Osteoblast (primary cell): ENCODE measurements at places on chromosomes 6 and 20. TPM values are rescaled to one million over a fixed set of nuclear protein-coding genes. Genes with fewer than 3 reads are reported as not detected.

DNA sequence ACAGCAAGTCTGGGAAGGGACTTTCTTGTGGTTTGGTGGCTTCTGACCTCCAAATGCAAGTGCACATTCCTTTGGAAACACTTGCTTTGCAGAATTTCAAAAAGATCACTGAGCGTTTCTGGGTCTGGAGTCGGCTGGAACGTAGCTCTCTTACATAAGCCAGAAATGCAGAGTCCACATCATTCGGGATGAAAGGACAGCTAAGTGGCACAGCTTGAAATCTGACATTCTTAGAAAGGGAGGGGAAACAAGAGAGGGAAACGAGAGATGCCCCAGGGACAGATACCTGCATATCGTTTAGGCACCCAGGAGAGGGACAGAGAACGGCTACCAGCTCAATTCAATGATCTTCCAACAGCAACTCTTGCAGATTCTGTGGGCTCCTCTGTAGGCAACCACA is 118.7 kb downstream of the NFATC2 start:
- H3K4me3 ChIP-seq = no peak overlapping the region
- peaks cover 14% of the 10 kb centered on the region for H3K4me1 ChIP-seq
- no peaks in the 10 kb centered on the region for H3K27me3 ChIP-seq
- no peaks in the 10 kb centered on the region for H3K36me3 ChIP-seq

DNA sequence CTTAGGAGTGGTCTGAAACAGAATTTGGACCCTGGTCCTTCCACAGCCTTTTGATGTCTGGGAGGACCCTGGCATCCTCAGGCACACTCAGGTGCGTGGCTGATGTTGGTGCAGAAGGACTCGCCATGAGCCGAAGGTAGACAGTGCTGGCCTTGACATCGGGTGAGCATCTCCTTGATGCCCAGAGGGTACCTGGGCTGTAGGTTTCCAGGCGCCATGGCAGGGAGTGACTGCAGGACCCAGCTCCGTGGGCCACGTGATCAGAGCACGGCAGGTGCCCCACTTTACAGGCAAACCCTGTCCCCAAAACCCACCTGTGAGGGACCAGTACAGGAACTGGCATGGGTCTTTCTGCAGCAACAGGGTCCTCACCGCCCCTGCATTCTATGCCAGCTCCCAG is 319.2 kb downstream of the CDH4 start:
- H3K36me3 ChIP-seq = no peaks in the 10 kb centered on the region
- H3K27ac ChIP-seq = no peak overlapping the region

ELOVL4 gene
- total RNA-seq = 6.8 and 7.6 TPM in 2 replicates

- no peaks in the 10 kb centered on the region for H3K4me1 ChIP-seq
- peaks cover 45% of the 10 kb centered on the region for H3K27me3 ChIP-seq
- H3K27ac ChIP-seq = no peak within 1 kb of the TSS
- peak within 1 kb of the TSS; percentile 65 for H3K4me3 ChIP-seq
Observed at GRCh38 chr6:70956451-70957283, at the start of gene B3GAT2. TSS of gene B3GAT2 (minus strand) at chr6:70957060. CDS start at chr6:70956429, 631 bp downstream.

DNA sequence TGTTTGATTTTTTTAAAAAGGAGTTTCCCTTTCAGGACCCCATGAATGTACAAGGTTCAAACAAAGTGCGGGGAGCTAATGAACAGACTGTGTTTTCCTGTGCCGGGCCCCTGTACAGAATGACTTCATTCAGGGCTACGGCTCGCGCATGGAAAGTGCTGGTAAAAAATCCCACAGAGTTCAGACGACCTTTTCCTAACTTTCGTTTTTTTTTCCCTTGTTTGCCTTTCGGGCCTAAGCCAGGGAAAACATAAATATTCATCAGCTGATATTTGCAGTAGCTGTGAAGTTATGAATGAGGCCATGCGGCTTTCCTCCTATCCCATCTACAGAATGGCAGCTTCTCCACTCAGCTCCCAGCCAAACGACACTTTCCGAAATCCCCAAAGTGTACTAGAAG is 74.0 kb downstream of the HAO1 start:
- DNase-seq = no peak
- peaks cover 4% of the 10 kb centered on the region for H3K27me3 ChIP-seq
- no peak overlapping the region for H3K27ac ChIP-seq
- no peaks in the 10 kb centered on the region for H3K36me3 ChIP-seq
